A549 treated with Hydrocortisone at 1 μM for 4 hours (cell line): ENCODE measurements at places on chromosomes 7 and 10. TPM values are rescaled to one million over a fixed set of nuclear protein-coding genes. Genes with fewer than 3 reads are reported as not detected.

Gene OR2A2
- total RNA-seq = not detected in 5 replicates

Gene OR2A1
- total RNA-seq = not detected in 5 replicates

Gene TRPV5
- not detected in 5 replicates for total RNA-seq

Gene MLXIPL
- 0.75 to 1.2 TPM (median 1.1 TPM) in 5 replicates for total RNA-seq

Gene EPO
- total RNA-seq = not detected in 5 replicates

Gene HNRNPH3
- 166 to 288 TPM (median 182 TPM) in 5 replicates for total RNA-seq

Gene GTF2IRD1
- 19.3 to 26.4 TPM (median 24.1 TPM) in 5 replicates for total RNA-seq

Gene FAM180A
- total RNA-seq = 0.06 to 0.13 TPM in 2 of 5 replicates, not detected in the others

Gene PRSS37
- total RNA-seq = not detected in 5 replicates

Gene RRP12
- 50.9 to 64.9 TPM (median 55.6 TPM) in 5 replicates for total RNA-seq
